Fibroblast of the aortic adventitia (primary cell): ENCODE measurements at places on chromosomes 12 and 14. TPM values are rescaled to one million over a fixed set of nuclear protein-coding genes. Genes with fewer than 3 reads are reported as not detected.

Gene FSCB
- total RNA-seq: 0.09 and 1.4 TPM in 2 replicates

- no peak for DNase-seq
These were observed 60.0 kb downstream of the BBS10 start for GRCh38 chr12:76288218-76288617.

DNA sequence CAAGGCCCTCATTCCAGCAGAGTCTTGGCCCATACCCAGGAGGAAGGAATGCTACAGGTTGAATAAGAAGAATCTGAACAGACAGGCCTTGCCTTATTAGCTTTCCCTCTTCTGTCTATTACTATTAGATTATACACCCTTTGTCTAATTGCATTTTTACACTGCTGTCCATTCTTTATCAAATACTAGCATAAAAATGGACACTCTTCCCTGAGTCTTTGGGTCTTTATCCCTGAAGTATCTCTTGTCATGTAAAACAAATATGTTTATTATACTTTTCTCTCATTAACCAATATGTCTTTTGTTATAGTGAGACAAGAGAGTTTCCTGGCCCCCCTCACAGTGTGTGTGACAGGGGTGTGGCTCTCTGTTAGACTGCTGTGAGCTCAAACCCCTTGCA lies 897.4 kb upstream of the SEL1L start:
- DNase-seq: no peak

- DNase-seq: peak; percentile 37
These were observed 155.3 kb upstream of the CCDC196 start for GRCh38 chr14:66330916-66331315.
